IMR-90 (cell line): ENCODE measurements at places on chromosomes 7 and 10. TPM values are rescaled to one million over a fixed set of nuclear protein-coding genes. Genes with fewer than 3 reads are reported as not detected.
A peak's percentile ranks its signal among the peaks of the same experiment; 100 is the strongest.

MYH16 gene
- total RNA-seq = 0.18 and 0.28 TPM in 2 replicates

VGF gene
- 0.18 and 0.28 TPM in 2 replicates for total RNA-seq

MICALL2 gene
- 6.1 and 6.6 TPM in 2 replicates for total RNA-seq

SSC4D gene
- 0.36 and 0.56 TPM in 2 replicates for total RNA-seq

CFAP69 gene
- 0.72 and 1.7 TPM in 2 replicates for total RNA-seq

CYP2W1 gene
- not detected in 2 replicates for total RNA-seq

CADPS2 gene
- 0.28 and 0.54 TPM in 2 replicates for total RNA-seq

STYXL1 gene
- total RNA-seq = 70.0 and 73.8 TPM in 2 replicates

CTNNA3 gene
- 0.83 and 0.90 TPM in 2 replicates for total RNA-seq

TAC1 gene
- not detected in 2 replicates for total RNA-seq

SPDYE18 gene
- total RNA-seq = not detected in 2 replicates

CARD11 gene
- total RNA-seq = 0.18 and 0.28 TPM in 2 replicates

EPO gene
- not detected in 2 replicates for total RNA-seq

GRCh38 chr7:20959281-20959680 is 172.6 kb upstream of the SP8 start:
- DNase-seq = no peak

- DNase-seq = no peak
These were observed 72.3 kb upstream of the DNAJB12 start for GRCh38 chr10:72426986-72427385.

- DNase-seq = no peak
These were observed 985.1 kb downstream of the SORCS1 start for GRCh38 chr10:106179430-106179829.

DNA sequence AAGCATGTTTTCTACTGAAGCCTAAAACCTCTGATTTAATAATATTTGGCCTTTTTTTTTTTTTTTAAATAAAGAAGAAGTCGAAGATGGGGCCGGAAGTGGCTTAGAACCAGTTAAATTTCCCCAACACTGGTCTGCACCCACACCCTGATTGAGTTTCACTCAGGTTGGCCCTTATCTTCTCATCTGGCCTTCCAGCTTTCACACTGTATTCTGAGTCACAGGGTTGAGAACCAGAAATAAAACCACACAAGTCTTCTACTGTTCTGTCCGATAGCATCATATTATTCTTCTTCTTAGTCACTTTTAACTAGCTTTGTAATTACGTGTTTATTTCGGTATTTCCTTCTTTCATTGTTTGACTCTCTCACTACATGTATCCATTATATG is 9.9 kb downstream of the ZNF365 start:
- peak; percentile 88 for DNase-seq

- DNase-seq = no peak
These were observed 146.8 kb downstream of the CALN1 start for GRCh38 chr7:72265071-72265904.

GRCh38 chr7:36762394-36762793 is 38.1 kb upstream of the AOAH start:
- DNase-seq = no peak

DNA sequence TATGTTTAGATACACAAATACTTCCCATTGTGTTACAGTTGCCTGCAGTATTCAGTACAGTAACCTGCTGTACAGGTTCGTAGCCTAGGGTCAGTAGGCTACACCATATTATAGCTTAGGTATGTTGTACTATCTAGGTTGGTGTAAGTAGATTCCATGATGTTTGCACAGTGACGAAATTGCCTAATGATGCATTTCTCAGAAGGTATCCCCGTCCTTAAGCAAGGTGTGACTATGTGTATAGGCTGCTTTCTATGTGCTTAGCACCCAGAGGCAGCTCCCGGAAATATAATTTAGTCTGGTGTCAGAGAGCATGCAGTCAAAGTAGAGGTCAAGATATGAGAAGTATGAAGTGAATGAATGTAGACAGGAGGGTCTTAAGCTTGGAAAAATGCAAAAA is 9.8 kb downstream of the MAPK8 start:
- DNase-seq = no peak

GRCh38 chr10:75099952-75100763 is 11.3 kb upstream of the SAMD8 start:
- DNase-seq = peak; percentile 52

DNA sequence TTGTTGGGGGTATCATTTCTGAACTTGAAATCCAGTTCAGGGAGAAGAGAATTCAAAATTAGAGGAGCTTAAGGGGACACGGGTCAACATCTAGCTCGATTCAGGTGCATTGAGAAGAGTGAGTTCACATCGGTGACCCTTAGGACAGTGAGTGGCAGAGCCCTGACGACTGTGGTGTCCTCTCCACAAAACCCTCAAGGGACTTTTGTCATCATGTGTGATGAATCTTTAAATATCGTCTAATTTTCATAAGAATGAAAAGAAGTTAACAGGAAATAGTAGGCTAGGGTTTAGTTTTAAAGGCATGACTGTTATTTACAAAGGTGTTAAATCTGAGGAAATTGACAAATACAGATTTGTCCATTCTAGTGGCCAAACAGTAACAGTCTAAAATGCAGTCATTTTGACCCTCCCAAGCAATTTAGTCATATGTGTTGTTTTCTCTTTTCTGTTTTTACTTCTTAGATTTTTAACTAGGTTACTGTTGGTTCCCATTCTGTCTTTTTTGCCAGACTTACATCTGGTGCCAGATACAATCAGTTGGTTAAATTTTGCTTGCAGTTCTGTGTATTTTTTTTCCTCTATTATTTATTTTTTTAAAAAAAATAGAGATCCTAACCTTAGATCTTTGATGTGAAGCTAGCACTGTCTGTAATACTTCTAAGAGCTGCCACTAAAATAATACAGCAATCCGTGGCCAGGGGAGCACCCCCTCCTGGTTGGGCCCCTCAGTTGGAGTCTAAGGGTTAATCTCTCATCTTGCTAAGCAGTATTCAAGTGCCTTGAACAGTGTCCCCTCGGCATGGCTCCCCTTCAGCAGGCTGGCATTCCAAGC is 34.9 kb upstream of the SH2B2 start:
- DNase-seq = no peak

DNA sequence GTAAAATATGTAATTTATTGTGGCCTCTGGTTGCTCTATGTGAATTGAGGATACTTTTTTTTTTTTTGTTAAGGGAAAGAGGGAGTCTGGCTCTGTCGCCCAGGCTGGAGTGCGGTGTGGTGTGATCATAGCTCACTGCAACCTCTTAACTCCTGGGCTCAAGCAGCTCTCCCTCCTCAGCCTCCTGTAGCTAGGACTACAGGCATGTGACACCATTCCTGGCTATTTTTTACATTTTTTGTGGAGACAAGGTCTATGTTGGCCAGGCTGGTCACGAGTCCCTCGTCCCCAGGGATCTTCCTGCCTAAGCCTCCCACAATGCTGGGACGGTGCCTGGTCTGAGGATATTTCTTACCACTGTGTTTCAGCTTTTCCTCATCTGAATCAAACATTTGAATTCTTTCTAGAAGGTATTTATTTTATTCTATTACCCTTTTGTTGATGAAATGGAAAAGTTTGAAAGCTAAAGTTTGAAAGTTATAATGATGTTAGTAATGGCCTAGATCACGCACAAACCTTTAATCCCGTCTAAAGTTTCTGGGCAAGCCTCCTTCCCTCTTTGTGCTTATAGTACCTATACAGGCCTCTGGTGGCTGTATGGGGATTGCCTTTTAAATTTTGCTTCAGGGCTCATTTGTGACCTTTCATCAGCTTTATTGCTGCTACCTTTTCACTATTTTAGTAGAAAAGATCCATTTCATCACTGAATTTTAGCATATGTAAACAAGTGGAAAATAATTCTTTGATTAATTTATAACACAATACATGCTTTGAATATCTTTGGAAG is 2.0 kb downstream of the IFRD1 start:
- peak; percentile 42 for DNase-seq

DNA sequence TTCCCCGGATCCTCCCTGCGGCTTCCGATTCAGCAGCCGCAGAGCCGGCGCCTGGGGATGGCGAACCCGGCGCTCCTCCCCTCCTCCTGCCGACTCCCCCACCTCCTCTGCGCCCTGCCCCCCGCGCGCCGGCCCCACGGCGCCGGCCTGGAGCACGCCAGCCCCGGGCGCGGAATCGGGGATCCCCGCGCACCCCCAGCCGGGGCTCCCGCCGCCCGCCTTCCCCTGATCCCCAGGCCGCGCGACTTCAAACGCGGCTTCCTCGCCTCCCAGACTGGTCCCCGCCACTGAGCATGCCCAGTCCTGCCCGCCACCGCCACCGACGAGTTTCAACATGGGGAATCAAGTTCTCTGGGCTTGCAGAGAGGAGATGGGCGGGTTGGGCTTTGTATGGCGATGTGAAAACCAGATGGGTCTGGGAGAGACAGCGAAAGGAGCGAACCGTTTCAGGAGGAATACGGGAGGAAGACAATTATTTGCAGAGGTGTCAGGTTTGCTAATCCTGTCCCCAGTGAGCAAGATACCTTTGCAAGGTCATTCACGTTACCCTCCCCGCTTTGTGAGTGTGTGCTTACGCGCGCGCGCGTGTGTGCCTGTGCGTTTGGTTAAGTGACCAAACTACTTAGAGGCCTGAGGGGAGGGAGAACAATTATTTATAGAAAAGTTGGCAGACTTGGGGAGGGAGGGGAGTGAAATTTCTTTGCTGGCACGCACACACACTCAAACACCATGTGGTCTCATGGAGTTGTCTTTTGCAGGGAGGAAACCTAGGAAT is at the start of gene PANK1:
PANK1 (minus strand) TSS at position 276 of the 775 bp plus-strand sequence. CDS start 351 bp downstream, outside the sequence.
- peak; percentile 74 for DNase-seq

DNA sequence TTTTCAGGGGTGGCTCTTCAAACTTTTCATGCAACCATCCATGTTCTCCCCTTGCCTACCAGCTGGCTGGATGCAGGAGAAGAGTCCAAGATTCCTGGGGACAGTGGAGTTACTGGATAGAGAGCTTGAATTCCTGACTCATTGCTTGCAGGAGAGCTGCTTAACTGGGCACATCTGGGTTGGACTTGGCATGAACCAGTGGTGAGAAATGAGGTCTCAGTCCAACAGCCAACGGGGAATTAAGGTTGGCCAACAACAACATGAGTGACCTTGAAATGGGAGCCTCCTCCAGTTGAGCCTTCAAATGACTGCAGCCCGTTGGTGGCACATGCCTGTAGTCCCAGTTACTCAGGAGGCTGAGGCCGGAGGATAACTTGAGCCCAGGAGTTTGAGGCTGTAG is 58.1 kb upstream of the OPN4 start:
- DNase-seq = no peak

GRCh38 chr10:105538874-105539273 is 897.8 kb downstream of the SORCS3 start:
- no peak for DNase-seq

DNA sequence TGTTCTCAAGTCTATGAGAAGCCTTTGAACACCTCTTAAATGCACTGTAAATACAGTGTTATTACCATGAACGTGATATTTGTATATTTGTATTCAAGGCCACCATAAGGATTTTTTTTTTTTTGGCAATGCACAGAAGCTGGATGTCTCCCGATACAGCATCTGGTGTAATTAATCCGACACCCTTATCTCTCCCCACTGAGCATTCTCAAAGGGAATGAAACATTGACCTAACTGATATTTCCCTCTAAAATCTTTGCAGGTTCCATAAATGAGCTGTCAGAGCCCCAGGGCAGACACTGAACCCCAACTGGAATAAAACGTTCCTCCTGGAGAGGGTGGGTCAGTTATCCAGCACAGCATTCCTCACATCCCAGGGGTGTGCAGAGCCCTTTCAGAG is 316.6 kb downstream of the PAXIP1 start:
- DNase-seq = no peak

DNA sequence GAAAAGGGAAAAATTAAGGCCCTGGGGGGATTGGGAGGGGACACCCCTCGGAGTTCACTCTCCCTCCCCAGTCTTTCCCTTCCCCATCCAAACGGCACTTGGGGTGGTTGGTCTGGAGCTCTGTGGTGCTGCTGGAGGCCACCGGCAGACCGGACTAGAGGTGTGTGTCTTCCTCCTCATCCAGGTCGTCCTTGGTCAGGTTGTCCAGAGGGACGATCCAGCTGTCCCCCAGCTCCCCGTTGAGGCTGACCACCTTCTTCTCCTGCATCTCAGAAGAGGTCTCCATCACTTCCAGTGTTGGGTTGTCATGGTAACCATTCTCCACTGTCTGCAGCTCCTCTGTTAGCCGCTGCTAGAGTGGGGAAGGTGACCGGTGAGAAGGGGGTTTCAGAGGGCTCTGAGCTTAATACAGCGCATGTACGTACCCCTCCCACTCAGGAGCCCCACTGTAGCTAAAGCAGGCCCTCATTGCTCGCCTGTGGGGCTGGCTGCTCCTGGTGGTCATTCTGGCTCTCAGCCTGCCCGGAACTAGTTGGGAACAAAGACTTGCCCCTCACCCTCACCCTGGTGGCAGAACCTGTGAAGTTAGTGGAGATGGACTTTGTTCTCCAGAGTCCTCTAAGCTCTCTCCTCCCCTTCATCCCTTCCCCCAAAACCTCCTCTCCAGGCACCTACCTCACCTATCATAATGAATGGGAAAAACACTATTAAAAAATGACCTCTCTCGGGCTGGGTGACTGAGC is 52.1 kb downstream of the PODXL start:
- no peak for DNase-seq

DNA sequence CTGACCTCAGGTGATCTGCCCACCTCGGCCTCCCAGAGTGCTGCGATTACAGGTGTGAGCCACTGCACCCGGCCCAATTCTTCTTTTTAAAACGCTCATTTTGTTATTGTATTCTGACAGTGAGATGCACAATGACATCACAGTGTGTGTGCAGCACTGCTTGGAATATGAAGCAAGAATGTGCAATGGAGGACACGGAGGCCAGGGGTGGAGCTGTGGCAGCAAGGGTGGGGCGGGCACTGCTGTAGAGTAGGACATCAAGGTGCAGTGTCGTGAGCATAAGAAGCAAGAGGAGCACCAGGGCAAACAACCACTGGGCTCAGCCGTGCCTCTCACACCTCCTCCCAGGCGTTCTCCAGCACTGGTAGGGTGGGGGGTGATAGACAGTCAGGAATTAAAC is 26.8 kb upstream of the GRID1 start:
- no peak for DNase-seq

- no peak for DNase-seq
These were observed 34.4 kb upstream of the HABP2 start for GRCh38 chr10:113518415-113518814.

GRCh38 chr10:79477456-79477855 is 32.0 kb upstream of the ZCCHC24 start:
- DNase-seq = peak; percentile 44

DNA sequence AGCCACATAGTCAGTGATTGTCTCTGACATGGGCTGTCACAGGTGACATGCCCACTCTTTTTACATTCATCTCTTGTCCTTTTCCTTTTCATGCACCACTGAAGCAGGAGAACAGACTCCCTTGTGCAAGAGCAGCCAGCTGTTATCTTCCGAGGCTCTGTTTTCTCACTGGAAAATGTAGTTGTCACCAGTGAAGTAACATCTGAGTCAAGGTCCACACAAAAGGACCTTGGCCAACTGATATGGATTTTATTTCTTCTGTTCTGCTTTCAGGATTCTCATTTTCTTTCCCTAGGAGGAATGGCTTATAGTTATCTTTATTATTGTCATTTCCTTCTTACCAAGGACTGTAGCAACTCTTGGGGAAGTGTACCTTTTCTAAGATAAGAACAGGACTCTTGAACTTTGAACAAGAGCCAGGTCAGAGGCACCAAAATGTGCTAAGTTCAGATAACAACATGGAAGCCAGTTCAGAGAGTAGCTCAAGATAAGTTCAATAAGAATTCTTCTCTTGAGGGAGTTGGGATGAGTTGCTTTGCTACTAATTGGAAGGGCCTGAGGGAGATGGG is 22.7 kb downstream of the AVPI1 start:
- DNase-seq = no peak

- DNase-seq = peak; percentile 2
These were observed 32.8 kb upstream of the SFTPD start for GRCh38 chr10:79981450-79982361.

- DNase-seq = peak; percentile 61
These were observed 2.8 kb downstream of the ZNF746 start for GRCh38 chr7:149494738-149495368.

- peak; percentile 12 for DNase-seq
These were observed 81.0 kb upstream of the STK17A start for GRCh38 chr7:43501870-43502269.
